ENCODE measurements at places on chromosomes 2 and 18. TPM values are rescaled to one million over a fixed set of nuclear protein-coding genes. Genes with fewer than 3 reads are reported as not detected.
A peak's percentile ranks its signal among the peaks of the same experiment; 100 is the strongest.

STARD6 gene
- 0.26 TPM for total RNA-seq

PARD3B gene
- 3.7 TPM for total RNA-seq

IL36G gene
- not detected for total RNA-seq

GRCh38 chr18:4831791-4832375, 365.2 kb downstream of the AKAIN1 start:
- DNase-seq = no peak

BCL11A gene
- total RNA-seq = not detected

GRCh38 chr2:188449561-188449960, 157.9 kb downstream of the GULP1 start:
- no peak for DNase-seq

DNA sequence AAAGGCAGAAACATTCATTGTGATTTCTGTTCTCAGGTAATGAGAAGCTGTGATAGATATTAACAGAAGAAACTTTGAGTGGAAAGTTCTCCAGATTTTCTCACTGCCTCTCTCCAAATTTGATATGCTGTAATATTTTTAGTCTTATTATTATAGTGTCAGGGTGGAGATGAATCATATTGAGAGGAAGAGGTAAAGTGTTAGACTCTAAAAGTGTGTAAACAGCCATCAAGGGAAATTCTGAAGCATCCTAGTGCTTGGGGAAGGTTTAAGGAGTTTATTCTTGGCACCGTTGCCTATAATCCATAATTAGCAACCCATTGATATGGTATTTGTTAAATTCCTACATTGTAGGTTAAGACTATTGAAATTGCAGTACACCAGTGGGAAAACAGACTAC, 104.7 kb upstream of the NABP1 start:
- no peak for DNase-seq

DNA sequence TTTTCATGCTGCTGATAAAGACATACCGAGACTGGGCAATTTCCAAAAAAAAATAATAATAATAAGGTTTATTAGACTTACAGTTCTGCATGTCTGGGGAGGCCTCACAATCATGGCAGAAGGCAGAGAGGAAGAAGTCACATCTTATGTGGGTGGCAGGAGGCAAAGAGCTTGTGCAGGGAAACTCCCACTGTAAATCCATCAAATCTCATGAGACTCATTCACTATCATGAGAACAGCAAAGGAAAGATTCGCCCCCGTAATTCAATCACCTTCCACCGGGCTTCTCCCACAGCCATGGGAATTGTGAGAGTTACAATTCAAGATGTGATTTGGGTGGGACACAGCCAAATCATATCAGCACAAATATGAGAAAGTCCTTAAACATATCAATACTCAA, 1314.8 kb downstream of the DPP10 start:
- no peak for DNase-seq

DNA sequence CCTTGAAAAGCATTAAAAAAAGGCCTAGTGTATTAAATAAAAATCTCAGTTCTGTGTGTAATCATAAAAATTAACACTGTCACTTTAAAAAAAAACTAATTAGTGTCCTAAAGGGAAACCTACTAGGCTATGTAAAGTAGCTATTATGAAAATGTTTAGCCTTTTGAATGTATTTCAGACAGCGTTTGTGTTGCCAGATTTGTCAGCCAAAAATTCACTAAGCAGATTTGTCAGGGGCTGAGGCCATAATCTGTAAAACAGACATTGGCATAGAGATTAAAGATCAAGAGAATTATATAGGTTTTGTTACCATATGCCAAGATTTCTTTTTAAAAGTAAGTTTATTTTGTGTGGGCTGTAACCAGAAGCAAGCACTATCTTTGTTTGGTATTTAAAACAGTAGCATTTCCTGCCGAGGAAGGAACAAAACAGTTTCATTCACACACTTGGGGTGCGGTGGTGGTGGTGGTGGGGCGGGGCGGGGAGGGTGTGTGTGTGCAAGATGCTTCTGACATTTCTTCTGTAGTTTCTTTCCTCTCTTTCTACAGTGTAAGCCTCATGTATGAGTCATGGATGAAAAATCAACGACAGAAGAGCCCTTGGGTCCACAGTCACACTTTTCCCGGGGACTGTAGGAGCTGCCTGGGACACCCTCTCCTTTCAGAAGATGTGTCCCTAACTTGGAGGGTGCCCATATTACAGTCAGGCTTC, 328.5 kb upstream of the FANCL start:
- DNase-seq = peak; percentile 59

GRCh38 chr18:12307701-12308385, at the start of gene TUBB6:
TSS of gene TUBB6 (plus strand) at chr18:12308241. CDS start at chr18:12308293, 52 bp downstream.
- DNase-seq = peak; percentile 34

RTP5 gene
- not detected for total RNA-seq

- no peak for DNase-seq
Measured at GRCh38 chr2:11051280-11051679, 104.0 kb upstream of the SLC66A3 start.

GRCh38 chr18:7676253-7676873, 109.2 kb downstream of the PTPRM start:
- no peak for DNase-seq

TEX44 gene
- total RNA-seq = not detected
